CD14-positive monocyte (primary cell): ENCODE measurements at places on chromosomes 3 and 15.

DNA sequence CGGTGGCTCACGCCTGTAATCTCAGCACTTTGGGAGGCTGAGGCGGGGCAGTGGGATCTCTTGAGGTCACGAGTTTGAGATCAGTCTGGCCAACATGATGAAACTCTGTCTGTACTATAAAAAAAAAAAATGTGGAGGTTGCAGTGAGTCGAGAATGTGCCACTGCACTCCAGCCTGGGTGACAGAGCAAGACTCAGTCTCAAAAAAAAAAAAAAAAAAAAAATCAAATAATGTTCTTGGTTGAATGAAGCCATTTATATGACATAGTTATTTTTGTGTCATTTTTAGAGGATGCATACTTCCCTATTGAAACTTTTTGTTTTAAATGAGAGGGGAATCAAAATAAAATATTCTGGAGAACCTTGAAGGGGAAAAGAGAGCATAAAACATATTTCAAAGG, 3.1 kb downstream of the HMCES start:
- H3K36me3 ChIP-seq, result peaks cover 13% of the 10 kb centered on the region
- H3K4me1 ChIP-seq, result peaks cover 26% of the 10 kb centered on the region
- H3K27ac ChIP-seq, result no peak overlapping the region
- no peak for DNase-seq
- H3K4me3 ChIP-seq, result no peak overlapping the region
- no peaks in the 10 kb centered on the region for H3K27me3 ChIP-seq

DNA sequence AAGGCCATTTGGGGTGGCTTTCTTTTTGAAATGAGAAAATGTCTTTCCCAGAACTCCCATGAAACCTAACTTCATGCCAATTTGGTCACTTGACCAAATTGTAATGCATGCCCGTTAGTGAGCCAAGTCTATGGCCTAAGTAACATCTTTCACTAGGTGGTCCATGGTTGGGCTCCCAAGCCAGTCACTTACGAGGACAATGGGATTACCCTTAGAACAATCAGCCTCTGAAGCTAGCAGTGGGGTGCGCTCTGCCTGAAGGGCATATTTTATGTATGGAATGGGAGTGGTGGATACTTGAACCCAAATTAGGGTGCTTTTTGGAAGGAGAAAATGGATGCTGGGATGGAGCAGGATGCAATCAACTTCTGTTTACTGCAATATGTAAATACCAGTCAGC, 127.4 kb upstream of the GOLIM4 start:
- DNase-seq, result no peak
- no peaks in the 10 kb centered on the region for H3K27me3 ChIP-seq
- no peaks in the 10 kb centered on the region for H3K36me3 ChIP-seq
- H3K4me3 ChIP-seq, result no peak overlapping the region
- H3K27ac ChIP-seq, result no peak overlapping the region

DNA sequence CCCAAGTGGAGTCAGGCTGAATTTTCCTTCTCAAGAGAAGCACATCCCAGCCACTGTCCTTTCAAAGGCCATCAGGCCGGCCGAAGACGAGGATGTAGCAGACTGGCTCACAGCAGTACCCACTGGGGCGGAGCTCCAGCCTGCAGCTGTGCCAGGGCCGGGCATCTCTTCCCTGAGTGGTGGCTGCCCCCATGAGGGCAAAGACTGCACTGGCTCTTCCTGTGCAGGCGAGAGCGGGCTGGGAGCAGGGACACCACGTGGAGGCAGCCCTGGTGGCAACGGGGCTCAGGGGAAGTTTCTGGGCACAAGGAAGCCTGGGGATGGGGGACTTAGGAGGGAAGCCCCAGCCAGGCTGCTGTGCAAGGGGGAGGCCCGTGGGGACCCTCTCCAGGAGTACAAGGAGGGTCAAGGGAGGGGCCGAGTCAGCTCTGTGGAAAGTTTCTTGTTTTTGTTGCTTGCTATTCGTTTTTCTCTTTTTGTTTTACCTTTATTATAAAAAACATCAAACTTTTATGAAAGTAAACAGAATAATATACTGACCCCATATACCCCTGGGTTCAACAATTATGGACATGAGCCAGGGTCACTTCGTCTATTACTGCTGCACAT, 66.1 kb downstream of the RPN1 start:
- no peak for DNase-seq
- H3K4me3 ChIP-seq, result no peak overlapping the region
- H3K27ac ChIP-seq, result no peak overlapping the region
- H3K36me3 ChIP-seq, result no peaks in the 10 kb centered on the region

GRCh38 chr3:123376451-123377242, 72.2 kb downstream of the ADCY5 start:
- H3K4me3 ChIP-seq, result no peak overlapping the region
- no peak overlapping the region for H3K27ac ChIP-seq
- H3K27me3 ChIP-seq, result no peaks in the 10 kb centered on the region
- H3K4me1 ChIP-seq, result no peaks in the 10 kb centered on the region
- no peak for DNase-seq
- H3K36me3 ChIP-seq, result no peaks in the 10 kb centered on the region

DNA sequence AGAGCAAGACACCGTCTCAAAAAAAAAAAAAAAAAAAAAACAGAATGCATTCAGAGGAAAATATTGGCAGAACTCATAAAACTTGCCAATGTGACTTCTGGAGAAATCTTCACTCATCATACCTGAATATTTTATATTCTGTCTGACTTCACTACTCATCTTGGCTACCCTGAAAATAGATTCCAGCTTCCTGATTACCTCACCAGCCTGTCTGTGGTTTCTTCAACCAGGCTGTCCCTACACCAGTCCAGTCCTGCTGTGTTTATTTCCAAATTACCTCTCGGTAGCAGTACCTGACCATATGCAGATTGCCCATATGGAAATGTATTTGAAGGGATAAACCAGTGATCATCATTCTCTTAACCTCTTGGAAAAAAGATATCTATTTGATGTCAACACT, 9.3 kb upstream of the P3H2 start:
- no peaks in the 10 kb centered on the region for H3K36me3 ChIP-seq
- no peaks in the 10 kb centered on the region for H3K4me1 ChIP-seq
- no peak for DNase-seq

GRCh38 chr3:106255870-106256248, 387.0 kb upstream of the CBLB start:
- no peaks in the 10 kb centered on the region for H3K36me3 ChIP-seq
- H3K27me3 ChIP-seq, result no peaks in the 10 kb centered on the region
- DNase-seq, result no peak
- no peaks in the 10 kb centered on the region for H3K4me1 ChIP-seq
- no peak overlapping the region for H3K4me3 ChIP-seq
